Omental fat pad (tissue), 4 donors: ENCODE measurements at places on chromosomes 12 and 14. TPM values are rescaled to one million over a fixed set of nuclear protein-coding genes. Genes with fewer than 3 reads are reported as not detected.

DNA sequence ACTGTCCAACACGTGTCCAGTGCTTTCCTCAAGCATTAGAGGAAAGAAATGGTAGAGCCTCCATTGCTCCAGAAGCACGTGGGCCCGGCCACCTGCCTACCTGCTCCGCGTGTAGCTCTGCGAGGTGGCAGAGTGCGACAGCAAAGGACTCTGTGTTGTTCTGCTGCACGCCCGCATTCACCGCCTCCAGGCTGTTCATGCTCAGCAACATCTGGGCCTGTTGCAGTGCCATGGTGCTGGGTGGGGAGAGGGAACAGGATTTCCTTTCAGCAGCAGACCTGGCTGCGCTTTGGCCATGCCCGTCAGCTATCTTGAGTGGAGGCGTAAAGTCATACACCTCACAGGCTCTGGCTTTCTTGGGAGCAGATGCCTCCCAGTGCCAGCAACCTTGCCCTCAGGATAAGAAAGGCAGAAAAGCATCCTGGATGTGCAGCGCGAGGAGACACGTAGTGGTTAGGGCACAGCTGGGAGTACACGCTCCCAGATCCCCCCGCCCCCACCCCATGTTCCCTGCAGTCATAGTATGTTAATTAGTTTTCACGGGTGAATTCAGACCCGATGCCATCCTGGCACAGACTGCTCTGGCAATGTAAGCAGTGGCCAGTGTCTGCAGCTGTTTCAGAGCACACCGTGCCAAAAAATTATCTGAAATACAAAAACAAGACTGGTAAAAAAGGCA is 25.1 kb downstream of the ANAPC5 start:
- DNase-seq: no peak

FOXG1 gene
- total RNA-seq: not detected

KRT7 gene
- total RNA-seq: 248 TPM

TROAP gene
- total RNA-seq: 1.6 TPM

- no peak for DNase-seq
Measured at GRCh38 chr12:32533971-32534590, 134.7 kb downstream of the FGD4 start.

DNA sequence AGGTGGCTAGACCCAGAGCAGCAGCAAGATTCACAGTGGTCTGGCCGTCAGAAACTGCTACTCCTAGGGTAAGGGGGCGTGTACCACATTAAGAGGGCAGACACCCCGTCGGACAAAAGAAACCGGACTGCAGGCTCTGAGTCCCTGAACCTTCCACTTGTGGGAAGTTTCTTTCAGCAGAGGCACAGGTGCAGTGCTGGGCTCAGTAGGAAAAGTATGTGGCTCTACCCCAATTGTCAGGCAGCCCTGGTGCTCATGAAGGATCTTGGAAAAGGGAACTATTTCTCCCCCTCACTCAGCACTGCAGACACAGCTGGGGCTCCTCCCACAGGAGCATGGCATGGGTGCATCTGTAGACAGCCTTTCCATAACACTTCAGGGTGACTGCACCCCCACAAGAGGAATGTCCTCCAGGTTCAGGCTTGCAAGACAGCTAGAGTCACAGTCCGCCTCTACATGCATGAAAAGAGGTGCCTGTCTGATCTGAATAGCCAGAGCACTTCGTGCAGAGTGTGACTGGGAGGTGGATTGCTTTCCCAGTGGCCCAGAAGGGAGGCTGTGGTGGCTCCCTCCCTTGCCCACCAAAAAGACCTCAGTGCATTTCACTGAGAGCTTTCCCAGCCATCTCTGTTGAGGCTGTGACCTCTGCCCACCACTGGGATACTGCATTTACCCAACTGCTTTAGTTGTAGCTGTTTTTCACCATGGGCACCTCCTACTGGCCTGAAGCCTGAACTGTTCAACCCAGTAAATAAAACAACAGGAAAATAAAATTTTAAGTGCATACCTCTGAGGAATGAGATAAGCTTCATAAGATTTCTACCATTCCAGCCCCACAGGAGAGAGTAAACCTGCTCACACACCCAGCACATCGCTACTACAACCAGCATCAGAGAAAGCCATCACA is 14.2 kb downstream of the CEP128 start:
- DNase-seq: no peak

GRCh38 chr12:113238309-113238708 is 17.0 kb downstream of the TPCN1 start:
- DNase-seq: no peak

- DNase-seq: no peak
Measured at GRCh38 chr14:72544615-72545387, 349.1 kb downstream of the DPF3 start.

DNA sequence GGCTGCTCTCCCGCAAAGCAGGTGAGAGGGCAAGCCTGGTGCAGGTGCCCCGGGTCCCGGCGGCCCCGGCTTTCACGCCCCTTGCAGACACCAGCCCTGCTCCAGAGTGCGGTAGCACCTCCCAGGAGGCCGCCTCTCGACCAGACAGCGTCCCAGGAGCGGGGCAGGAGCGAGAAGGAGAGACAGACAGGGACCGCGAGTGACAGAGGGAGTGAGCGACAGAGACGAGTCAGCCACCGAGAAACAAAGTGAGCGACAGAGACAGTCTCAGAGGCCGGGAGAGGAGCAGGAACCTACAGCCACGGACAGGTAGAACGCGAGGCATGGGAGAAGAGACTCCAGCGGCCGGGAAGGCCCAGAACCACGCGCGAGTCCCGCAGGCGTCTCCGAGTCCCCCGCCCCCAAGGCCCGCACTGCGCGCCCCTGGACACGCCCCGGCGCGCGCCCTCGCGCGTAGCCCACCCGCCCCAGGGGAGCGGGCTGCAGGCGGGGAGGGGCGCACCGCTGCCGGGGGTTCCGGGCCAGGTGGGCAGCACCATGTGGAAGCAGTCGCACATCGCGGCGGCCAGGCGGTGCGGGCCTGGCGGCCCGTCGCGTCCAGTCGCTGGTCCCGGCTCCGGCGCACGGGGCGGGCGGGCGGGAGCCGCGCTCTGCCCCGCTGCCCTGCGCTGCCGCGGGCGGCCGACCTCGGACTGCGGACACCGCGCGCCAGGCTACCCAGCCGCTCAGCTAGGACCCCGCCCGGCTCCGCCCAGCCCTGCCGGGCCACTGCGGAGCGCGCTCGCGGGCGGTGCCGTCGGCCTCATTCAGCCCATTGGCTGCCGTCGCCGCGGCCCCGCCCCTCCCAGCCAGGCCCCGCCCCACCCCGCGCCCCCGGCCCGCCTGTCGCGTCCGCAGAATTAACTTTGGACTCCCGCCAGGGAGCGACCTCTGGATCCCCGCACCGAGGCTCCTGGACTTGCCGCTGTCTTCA is at the start of gene AHNAK2:
Gene AHNAK2 (minus strand): TSS at position 694 of the 973 bp plus-strand sequence. CDS start 137 bp downstream, at position 557.
- DNase-seq: no peak

GRCh38 chr14:20679907-20680306 is 4.5 kb upstream of the RNASE4 start:
- no peak for DNase-seq
